ENCODE measurements at places on chromosomes 1 and 21.

GRCh38 chr1:197306381-197307062 is 38.5 kb downstream of the CRB1 start:
- no peak for DNase-seq

- no peak for DNase-seq
Measured at GRCh38 chr21:21084179-21084578, 86.0 kb downstream of the NCAM2 start.

DNA sequence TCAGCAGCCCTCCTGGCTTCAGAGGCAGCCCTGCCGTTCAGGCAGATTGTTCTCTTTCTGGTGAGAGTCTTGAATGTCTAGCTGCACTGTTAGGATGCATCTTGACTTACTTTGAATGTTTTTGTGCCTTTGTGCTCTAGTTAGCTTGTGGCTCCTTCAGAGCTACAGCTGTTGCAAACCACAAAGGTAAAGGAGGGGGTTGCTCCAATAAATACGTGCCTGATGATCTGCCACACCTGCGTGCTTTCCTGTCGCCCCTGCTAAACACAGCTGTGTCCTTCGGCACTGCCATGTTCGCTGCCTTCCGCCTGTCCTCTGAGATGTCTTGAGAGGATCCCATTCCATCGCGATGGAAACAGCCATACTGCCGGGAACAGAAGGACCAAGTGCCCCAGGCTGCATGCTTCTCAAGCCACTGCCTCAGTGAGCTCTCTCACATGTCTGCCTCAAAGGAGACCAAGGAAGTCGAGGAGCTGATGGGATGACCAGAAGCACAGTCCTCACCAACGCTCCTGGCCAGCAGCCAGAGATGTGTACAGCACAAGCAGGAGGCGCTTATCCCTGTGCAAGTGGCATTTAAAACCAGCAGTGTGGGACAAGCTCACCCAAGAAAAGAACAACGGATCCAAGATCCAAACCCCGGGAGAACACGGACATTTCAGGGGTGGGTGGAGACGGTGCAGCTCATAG is 12.0 kb upstream of the SMIM12 start:
- no peak for DNase-seq

DNA sequence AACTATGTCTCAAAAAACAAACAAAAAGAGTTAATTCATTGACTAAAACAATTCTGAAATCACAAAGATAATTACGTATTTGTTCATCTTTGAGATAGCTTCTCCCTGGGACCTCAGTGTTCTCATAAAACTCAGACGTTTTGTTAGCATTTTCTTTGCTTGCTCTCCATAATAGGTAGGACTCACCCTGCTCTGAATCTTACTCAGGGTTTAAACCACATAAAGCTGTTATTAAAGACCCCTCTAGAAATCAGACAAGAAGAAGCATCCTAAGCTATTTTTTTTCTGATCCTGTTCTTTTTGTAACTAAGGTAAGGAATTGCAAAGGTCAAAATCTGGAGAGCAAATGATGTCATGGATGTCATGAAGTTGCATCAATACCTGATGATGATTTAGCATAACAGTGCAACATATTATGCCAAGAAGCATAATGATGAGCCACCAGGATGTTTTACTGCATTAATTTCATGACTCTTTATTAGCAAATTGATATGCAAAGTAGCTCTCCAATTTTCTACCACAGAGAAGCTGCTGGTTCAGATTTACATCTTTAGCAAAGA is 2.4 kb downstream of the FBXO42 start:
- no peak for DNase-seq

DNA sequence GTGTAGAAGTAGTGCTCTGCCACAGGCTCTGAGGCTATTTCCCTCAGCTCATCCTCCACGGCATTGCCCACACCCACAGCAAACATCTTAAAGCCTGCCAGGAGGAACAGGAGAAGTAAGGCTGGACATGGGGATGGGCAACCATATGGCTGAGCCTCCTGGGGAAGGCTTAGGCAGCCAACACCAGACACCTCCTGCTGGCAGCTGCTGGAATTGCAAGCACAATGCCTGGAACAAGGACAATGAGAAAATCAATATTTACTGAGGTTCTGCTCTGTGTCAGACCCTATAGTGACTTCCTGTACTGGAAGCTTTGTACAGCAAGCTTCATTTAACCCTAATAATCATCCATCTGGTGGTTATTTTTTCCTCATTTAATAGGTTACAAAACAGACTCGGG is 8.2 kb downstream of the MATN1 start:
- DNase-seq = no peak

DNA sequence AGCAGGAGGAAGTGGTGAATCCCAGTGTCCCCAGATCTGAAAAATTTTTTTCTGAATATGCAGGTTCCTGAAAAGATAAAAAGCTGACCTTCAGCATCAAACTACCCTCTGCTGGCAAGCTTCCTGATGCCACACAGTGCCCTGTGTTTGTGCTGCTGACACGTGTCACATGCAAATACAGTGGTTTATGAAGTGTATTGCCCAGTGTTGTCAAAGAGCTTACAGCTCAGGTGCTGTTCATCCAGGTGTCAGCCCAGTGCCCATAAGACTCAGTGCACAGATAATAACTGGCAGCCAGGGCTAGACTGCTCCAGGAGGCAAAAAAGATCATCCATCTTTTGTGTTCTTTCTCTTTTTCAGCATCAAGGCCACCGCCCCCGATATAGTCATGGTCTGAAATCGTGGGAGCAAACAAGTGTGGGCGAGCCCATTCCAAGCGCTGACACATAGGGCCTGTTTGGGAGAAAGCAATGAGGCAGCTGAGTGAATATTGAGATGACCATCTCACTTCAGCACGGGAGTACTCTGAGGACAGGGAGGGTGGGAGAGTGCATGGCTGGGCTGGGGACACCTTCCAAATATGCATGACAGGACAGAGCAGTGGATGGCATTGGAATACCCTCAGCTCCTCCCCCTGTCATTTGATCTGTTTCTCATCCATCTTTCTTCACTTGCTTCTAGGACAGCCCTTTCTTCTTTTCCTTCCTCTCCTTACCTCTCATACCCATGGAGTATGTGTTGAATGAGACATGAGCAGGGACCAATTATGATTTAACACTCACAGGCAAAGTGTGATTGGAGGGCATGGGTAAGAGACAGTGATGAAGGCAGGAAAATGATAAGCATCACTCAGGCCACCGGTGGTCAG is 6.4 kb upstream of the KCNK1 start:
- no peak for DNase-seq

DNA sequence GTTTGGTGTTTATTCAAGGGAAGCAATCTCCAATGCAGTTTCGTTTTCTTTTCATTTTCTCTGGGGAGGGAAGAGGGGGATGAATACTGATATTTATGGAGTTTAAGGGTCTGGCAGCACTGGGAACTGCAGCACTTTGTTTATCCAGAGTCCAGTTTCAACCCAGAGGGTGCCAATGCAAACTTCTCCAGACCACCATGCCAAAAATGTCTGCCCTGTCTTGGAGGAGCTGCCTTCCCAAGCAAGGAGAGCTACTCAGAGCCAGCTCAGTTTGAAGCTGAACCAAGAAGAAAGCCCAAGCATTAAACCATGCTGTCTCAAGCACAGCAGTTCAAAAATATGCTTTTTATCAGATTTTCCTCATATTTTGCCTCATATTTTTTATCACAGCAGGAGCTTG is 589.7 kb downstream of the LMO4 start:
- DNase-seq = no peak

- DNase-seq = no peak
Measured at GRCh38 chr1:205407970-205408369, 13.9 kb downstream of the LEMD1 start.

DNA sequence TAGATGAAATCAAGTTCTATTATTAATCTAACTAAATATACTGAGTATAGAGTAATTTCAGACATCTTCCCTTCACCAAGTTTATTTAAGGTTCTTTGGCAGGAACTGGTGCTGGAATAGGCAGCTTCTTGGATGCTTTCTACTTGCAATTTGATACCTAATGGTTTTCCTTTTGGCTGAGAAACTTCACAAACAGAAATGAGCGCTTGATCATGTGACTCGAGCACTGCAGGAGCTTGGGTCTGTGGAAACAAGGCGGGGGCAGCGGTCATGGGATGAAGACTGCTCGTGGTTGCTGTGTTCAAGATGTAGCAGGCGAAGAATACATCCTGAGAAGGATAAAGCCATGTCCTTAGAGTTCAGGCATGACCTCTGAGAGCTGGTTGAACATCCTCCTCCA is 136.8 kb downstream of the PTPRC start:
- no peak for DNase-seq
